ENCODE measurements at places on chromosomes 2 and 18.

DNA sequence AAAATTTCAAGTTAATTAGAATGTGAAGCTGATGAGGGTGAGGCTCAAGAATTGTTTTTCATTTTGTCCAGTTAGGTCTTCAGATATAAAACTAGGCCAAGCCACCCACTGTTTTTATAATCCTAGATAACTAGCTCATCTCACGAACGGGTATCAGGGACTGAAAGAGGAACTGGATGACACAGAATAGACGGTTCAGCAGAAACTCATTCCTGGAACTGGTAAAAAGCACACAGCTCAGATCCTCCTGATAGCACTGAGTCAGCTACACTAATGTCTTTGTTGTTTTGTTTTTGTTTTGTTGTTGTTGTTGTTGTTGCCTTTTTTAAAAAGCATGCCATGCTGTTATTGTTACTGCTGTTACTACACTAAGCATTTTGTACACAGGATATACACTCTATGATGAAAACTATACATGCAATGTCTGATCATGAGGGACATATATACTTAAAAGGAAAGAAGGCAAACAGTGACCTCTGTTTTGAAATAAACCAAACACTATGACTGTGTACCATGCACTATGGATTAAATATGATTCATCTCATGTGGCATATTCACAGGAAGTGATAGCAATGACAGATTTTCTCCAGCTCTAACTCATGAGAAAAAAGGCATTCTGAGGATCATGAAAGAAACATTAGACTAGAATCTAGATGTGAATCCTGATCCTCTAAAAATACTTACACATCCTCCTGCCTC, 437.6 kb downstream of the NCKAP5 start:
- no peak for DNase-seq

DNA sequence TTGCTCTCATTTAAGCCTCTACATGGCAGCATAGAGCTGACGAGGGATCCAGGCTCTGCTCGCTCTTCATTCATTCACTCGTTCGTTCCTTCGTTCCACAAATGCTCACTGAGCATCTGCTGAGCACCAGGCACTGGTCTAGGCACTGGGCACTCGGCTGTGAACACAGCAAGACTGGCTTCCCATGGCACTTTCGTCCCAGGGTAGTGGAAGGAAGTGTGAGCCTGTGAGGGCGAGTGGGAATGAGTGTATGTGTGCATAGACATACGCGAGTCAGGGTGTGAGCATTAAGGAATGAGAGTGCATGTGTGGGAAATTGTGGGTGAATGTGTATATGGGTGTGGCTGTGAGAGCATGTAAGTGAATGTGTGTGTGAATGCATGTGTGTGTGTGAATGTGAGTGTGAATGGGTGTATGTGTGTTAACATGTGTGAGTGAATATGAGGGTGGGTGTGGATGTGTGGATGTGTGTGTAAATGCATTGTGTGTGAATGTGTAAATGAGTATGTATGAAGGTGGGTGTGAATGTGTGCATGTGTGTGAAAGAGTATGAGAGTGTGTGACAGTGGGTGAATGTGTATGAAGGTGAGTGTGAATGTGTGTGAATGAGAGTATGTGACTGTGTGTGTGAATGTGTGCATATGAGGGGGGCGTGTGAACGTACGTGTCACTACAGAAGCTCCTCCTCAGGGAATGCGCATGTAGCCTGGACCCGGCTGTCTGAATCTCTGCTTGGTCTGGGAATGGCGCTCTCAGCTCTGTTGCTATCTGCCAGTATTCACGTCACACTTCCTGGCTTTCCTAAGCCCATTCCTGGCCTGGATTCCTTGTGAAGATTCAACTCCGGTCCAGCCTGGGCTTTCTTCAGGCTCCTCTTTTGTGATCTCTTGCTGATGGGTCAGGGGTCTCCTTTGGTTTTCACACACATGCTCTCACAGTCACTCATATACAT, 28.8 kb downstream of the SNORC start:
- DNase-seq, result no peak

DNA sequence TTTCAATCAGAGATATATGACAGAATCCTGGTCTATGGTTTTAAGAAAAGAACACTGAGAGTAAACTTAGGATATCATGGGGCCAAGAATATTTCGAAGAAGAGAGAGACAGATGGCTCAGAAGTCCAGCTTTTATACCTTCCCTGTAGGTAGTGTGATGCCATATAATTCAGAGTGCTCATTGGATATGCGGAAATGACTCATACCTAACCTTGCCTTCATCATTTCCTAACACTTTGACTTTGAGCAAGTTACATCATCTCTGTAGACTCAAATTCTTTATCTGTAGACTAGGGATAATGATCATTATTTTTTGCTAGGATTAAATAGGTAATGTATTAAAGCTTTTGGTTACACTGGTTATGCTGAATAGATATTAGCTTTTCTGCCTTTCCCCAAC, 461.6 kb upstream of the CNTNAP5 start:
- no peak for DNase-seq

DNA sequence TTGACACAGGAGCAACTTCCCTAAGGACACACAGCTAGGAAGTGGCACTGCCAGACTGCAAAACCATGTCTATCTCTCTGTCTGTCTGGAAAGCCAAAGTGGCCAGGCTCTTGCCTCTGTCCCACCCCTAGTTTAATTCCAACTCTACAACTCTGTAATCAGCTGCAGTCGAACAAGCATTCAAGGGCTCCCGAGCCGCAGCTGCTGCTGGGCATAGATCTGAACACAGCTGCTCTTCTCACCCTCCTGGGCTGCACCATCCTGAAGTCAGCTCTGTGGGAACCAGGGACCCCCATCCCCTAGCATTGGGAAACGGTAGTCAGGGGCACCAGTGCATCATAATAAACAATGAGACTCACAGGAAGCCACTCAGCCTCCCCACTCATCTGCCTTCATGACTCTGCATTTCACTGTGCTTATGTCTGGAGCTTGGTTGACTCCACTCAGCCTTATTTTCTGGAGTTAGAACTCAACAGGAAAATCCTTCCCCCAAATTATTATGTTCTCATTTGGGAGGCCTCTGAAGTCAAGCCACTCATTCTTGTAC, 44.4 kb upstream of the TMEM163 start:
- no peak for DNase-seq

GRCh38 chr2:103008586-103008985, 246.8 kb downstream of the TMEM182 start:
- no peak for DNase-seq

DNA sequence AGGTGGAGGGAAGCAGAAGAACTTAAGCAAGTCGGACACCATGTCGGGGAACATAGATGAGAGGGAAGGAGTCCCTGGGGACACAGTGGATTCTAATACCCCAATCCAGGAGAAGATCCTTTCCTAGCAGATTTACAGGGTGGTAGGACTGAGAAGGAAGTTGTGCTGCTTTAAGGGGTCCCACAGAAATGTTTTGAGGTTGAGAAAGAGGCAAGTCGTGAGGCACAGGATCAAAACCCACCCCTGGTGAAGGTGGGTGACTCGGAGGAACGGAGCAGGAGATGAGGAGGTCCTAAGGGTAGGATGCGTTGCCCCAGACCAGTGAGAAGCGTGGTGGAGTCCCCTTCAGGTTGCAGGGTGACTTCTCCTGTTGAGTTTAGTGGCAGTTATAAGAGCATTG, 32.7 kb downstream of the DCDC2C start:
- no peak for DNase-seq

DNA sequence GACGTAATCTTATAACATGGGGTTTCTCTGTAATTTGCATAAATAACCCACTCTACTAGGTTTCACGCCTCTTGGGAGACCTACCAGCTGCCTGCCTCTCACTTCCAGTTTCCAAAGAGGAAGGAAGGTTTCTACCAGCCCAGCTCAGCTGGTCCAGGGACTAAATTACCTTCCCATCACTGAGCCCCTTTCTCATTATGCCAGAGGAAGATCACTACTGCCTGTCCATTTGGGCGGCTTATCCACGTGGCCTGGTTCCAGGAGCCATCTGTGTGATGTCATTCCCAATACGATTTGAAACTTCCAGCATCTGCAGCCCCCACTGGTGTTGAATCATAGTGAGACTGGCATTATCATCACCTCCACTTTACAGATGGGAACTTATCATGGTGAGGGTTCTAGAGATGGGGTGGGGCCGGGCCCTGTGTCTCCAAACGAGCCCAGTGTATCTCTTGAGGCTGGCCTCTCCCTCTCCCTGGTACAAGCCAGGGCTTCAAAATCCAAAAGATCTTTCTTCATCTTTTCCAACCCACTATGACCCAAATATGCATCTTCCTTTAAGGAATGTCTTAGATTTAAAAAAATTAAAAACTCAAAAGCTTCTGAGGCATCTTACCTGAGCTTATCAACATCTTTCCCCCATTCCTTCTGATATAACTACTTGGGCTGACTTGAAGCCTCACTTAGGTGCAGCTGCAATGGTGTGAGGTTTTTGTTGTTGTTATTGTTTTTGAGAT, 140.8 kb downstream of the DDX1 start:
- DNase-seq, result no peak

GRCh38 chr2:238635647-238636051, 208.9 kb downstream of the ASB1 start:
- DNase-seq, result no peak

All from stimulated activated CD4-positive, alpha-beta T cell treated with anti-CD3 and anti-CD28 coated beads, Interleukin-1b, Interleukin-23, amount 100 ng/mL, for 1 hour (primary cell).